ENCODE measurements at places on chromosomes 5 and 9.

DNA sequence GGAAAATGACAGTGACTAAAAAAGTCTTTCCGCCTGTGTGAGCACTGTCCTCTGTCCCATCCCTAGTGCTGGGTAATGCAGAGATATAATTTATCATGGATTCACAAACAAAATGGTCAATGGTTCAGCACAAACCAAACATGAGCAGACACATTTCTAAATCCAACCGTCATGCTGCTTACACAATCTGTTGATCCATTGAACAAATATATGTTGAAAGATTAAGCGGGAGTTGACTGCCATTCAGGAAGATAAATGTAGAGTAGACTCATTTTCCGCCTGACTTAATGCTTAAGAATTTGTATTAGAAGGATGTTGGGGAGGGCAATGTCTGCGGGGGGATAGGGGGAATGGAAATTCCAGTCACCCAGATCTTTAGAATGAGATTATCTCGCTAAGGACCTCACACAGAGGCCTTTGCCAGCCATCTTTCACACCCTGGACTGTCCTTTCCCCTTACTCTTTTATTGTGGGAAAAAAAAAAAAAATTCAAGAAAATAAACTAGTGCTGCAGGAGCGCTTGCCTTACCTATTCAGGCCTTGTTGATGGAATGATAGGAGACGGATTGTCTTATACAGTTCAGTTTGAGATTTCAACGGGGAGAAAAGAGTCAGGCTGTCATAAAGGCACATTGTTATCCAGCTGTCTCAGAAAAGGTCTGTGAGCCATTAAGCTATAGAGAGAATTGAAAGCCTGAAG, 153.7 kb downstream of the TLE1 start:
- DNase-seq: no peak

DNA sequence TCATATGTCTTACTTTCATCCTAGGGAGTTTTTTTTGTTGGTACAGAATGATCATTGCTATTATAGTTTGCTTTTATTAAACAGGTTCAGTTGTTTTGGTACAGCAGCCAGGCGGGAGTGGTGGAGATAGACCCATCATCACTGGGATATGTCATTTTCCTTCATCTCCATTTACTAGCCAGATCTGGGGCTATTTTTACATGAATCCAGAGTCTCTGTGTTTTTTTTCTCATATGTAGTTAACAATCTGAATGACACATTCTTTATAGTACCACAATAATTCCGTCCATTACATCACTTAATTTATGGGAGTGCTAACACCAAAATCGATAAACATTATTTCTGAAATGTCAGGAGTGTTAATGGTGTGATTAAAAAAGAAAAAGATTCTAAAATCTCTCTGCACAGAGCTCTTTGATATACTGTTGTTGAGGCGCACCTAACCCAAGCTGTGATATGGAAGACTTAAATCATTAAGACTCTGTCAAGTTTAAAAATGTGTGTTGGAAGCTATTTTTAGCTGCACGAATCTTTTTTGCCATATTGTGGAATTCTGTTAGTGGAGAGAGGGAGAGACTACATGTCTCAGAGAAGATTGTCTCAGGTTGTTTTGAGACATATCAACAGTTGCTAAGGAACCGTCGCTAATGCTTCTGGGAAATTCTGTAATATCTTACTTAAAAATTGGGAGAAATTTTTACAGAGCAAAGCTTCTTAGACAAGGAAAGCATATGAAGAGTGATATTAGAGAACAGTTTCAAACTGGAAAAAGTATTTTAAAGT, 59.6 kb downstream of the RPS23 start:
- DNase-seq: no peak

- no peak for DNase-seq
Measured at GRCh38 chr5:150484964-150485692, 22.8 kb upstream of the NDST1 start.

DNA sequence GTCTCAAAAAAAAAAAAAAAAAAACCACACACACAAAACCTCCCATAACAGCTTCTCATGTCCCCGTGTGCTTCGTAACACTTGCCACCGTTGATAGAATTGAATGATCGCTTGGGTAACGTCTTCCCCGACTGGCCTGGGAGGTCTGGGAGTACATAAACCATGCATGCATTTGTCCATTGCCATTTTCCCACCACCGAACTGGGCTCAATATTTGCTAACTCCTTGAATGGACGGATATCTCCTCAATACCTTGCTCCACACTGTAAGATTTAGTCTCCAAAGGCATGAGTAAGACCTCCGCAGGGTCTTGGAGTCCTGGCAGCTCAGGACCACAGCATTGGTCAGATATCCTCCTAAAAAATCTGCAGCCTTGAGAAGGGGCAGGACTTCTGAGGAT, 3.2 kb upstream of the P4HA2 start:
- DNase-seq: no peak

DNA sequence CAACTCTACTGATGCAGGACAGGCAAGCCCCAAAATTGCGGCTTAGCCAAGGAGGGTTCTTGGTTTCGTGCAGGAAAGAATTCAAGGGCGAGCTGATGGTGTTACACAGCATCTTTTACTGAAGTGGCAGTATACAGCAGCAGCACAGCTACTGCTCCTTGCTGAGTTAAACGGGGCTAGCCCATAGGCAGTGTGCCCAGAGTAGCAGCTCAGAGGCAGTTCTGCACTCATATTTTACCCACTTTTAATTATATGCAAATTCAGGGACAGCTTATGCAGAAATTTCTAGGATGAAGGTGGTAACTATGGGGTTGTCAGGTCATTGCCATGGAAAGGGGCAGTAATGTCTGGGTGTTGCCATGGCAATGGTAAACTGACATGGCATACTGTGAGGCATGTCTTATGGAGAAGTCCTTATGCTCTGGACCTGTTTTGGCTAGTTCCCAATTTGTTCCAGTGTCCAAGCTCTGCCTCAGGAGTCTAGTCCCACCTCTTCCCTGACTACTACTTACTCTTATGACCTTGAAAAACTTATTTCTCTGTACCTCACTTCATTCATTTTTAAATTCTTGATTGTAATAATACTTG, 2.0 kb upstream of the SPINK9 start:
- DNase-seq: no peak
